KG1 (cell line): ENCODE measurements at places on chromosomes 1 and 21.

DNA sequence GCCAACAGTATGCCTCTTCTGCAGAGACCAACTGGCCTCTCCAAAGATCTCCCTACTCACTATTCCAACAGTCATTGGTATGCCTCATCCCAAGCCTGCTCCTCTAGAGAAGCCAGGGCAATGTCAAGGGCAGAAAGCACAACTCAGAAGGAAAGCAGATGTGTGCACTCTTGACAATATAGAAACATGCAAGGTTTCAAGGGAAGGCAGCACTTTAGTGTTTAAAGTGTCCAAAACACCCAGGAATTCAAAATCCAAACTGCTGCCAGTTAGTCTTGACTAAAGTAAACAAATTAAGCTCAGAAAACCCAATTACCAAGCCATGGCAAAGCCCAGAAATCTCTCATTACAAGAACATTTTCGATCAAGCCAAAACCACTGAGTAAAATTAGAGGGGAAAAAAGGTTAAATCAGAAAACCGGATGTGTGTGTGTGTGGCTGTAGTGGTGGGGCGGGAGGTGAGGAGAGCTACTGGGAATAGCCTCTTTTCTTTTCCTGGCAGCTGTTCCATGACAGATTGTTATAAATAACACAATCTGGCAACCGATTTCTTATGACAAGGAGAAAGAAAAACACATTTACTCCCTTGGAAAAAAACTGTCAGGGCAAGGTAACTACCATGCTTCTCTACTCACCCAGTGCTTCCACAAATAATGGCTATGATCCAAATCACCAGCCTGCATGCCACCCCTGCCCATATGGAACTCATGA lies 39.2 kb downstream of the EIF2B3 start:
- no peak for DNase-seq

DNA sequence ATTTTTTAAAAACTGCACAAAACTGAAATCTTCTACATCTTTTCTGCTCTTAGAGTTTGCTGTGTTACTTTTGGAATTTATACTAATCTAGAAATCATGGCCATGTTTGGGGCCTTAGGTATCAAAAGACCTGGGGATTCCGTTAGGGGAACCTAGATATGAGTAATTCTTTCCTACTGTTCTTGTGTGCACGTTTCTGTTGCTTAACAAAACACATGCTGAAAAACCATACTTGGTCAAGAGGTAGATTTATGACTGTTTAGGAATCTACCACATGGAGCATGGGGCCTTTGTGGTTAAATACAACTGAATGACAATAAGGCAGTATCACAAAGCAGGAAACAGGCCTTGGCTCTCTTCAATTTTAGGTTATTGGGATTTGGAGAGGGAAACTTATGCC lies 291.9 kb upstream of the USP25 start:
- DNase-seq = peak; percentile 69

GRCh38 chr1:228977307-228977706 lies 242.0 kb downstream of the RHOU start:
- no peak for DNase-seq

GRCh38 chr21:46618738-46619379 lies 14.0 kb upstream of the S100B start:
- DNase-seq = no peak

DNA sequence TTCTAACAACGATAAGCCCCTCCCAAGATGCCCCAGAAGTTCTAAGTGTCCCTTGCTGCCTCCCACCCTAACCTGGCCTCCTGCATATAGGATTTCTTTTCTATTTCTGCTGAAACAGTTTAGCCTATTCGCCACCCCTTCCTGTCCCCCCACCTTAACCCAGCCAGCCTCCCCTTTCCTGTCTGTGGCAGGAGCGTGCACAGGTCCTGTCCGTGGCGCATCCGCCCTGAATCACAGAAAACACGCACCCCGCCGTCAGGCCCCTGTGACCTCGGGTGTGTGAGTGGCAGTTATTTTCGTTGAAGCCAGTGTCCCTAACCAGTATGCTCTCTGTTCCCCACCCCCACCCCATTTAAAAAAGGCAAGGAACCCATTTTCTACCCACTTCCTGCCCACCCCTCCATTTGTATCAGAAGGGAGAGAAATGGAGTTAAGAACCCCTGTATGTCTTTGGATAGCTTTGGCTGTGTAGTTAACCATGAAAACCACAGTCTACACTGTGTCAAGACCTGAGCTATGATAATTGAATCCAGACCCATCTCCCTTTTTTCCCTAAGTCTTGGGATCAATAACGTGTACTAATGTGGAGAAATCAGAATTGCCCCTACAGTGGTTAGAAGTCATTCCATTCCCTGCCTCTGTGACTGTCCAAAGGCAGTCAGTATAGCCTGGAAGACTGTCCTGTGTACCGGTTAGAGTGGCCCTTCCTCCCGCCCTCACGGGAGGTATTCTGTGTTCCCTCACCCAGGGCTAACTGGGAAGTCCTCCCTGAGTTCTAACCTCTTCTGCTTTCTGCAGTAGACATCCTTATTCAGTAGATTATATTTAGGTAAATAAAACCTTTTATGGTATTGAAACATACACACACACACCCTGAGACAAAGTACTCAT lies 1.8 kb downstream of the PLEKHO1 start:
- DNase-seq = peak; percentile 72

DNA sequence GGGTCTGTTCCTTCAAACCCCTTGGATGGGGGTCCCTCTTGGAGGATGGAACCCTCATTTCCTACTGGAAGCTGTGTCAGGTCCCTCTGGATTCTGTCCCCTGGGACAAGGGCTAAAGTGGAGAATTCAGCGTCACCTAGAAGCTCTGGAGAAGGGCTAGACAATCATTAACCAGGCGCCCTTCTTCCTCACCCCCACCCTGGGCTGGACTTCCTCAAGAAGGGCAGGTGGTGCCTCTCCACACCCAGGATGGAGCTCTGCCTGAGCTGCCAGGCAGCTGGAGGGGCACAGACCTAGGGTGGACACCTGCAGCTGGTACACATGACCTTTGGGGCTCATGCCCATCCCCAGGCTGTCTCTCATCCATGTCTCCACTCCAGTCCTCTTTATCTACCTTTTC lies 3.6 kb downstream of the CELF3 start:
- no peak for DNase-seq

GRCh38 chr1:230970432-230970831 lies 8.2 kb downstream of the TTC13 start:
- no peak for DNase-seq

- DNase-seq = no peak
These were observed 131.5 kb downstream of the KCNJ6 start for GRCh38 chr21:37784591-37785318.

- no peak for DNase-seq
These were observed 163.7 kb downstream of the HS2ST1 start for GRCh38 chr1:87077959-87078639.
